ENCODE measurements at places on chromosomes 7 and 10.
A peak's percentile ranks its signal among the peaks of the same experiment; 100 is the strongest.

GRCh38 chr10:24723788-24724380 lies at the start of gene ARHGAP21:
ARHGAP21 (minus strand) TSS chr10:24723887; CDS start chr10:24721899, 1,988 bp downstream.
- peak; percentile 62 for DNase-seq

DNA sequence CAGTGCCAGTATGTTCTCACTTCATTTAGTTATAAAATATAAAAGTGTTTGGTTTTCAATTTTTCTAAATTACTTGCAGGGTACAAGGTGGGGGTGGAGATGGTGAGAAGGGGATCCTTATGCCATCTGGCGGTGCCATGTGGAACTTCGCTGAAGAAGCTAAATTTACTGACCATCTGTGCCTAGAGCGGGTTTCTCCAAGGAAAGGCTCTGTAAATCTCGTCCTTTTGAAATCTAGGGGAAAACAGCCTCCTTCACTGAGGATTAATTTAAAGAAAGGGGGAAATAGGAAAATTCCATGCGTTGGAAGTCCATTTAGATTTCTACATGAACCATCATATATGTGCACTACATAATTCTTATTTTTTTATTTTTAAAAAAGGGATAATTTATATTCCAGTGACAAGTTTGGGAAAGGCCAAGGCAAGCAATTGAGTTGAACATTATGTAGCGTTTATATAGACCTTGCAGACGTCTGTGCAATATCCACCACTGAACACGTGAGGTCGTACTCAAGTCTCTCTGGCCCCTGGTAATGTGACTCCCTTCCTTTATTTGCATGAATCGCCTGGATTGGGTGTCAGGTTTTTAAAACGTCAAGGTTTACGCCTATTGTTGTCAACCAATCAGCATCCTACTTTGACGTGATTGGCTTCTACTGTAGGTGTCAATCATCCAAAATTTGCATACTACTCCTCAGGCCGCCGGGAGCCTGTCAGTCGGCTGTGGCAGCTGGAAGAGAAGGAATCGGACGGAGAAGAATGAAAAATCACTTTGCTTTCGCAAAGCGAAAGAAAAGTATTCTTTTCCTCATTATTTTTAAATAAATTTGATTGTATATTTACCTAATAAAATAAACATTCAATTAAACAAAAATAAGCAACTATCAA lies 297.1 kb upstream of the NFE2L3 start:
- DNase-seq = peak; percentile 70

GRCh38 chr10:89245802-89246201 lies 5.8 kb downstream of the LIPA start:
- DNase-seq = peak; percentile 71

DNA sequence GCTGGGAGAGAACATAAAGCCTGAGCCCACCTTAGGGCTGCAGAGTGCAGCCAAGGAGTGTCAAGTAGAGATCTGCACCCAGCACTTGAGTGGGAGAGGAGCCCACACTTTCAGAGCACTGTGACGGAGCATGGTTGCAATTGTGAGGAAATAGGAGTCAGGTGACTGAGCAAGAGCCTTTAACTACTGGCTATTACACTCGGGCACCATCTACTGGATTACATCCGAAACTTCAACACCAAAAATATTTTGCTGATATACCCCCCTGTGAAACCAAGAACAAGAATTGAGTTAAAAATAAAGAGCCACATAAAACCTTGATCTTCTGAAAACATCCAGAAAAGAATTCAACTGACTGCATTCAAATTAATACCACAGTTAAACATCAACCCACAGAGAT lies 657.9 kb downstream of the NXPH1 start:
- peak; percentile 42 for DNase-seq

DNA sequence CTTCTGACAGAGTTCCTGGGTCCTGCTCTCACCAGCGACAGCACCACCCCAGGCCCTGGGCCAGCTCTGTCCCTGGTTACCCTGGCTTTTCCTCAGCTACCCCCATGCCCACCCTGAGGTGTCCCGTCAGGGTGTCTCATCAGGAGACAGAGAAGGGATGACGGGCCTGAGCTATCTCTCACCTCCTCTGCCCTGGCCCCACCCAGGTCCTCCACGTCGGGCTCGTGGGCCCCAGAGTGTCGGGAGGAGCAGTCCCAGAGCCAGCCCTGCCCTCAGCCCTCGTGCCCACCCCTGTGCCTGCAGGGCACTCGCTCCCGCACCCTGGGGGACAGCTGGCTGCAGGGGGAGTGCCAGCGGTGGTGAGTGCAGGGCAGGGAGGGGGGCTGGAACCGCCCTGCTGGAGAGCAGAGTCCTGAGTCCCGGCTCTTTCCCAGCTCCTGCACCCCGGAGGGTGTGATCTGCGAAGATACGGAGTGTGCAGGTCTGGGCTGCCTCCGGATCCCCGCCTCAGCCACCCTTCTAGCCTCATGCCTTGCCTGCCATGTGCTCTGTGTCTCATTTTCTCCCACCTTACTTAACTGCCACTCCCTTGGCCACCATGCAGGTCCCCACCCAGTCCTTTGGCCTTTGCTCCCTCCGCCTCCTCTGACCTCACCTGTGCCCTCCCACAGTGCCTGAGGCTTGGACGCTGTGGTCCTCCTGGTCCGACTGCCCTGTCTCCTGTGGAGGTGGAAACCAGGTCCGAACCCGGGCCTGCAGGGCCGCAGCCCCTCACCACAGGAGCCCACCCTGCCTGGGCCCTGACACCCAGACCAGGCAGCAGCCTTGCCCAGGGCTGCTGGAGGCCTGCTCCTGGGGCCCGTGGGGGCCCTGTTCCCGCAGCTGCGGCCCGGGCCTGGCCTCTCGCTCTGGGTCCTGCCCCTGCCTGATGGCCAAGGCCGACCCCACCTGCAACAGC lies 16.7 kb upstream of the ZNF862 start:
- DNase-seq = no peak

- DNase-seq = no peak
Observed at GRCh38 chr10:24462889-24463552, 254.1 kb downstream of the KIAA1217 start.

GRCh38 chr7:1296356-1296981 lies 63.8 kb downstream of the UNCX start:
- no peak for DNase-seq

GRCh38 chr7:11835260-11835659 lies 3.3 kb upstream of the THSD7A start:
- no peak for DNase-seq

DNA sequence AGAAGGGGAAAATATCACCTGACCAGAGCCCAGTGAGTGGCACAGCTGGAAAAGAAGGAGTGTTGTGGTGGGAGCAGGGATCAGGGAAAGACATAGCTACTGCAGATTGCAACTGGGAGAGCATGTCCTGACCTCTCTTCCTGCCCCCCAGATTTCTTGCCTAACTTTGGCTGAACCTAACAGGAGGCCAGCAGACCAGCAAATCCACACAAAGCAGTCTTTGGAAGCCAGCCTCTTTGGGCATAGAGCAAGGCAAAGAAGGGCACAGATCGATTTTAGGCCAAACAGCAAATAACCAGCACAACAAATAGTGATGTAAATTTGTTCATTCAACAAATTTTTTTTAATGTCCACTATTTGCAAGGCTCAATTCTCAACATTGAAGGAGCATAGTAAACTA lies 433.2 kb upstream of the GHITM start:
- DNase-seq = no peak

GRCh38 chr7:10325395-10325794 lies 648.3 kb upstream of the PHF14 start:
- DNase-seq = no peak

- DNase-seq = no peak
Observed at GRCh38 chr10:131363416-131363815, 51.9 kb upstream of the TCERG1L start.

- no peak for DNase-seq
Observed at GRCh38 chr7:131898418-131898817, 342.0 kb upstream of the PODXL start.

GRCh38 chr10:131803860-131804425 lies 96.9 kb upstream of the PPP2R2D start:
- no peak for DNase-seq

DNA sequence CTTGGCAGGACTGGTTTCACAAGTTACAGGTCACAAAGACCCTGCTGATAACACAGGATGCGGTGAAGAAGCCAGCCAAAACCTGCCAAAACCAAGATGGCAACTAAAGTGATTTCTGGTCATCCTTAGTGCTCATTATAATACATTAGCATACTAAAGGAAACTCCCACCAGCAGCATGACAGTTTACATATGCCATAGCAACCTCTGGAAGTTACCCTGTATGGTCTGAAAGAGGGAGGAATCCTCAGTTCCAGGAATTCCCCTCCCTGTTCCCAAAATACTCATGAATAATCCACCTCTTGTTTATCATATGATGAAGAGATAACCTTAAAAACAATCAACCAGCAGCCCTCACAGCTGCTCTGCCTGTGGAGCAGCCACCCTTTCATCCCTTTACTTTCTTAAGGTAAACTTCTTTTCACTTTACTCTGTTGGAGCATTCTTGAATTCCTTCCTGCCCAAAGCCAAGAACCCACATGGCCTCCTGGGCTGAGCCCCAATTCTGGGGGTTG lies 21.9 kb downstream of the DPY19L1 start:
- no peak for DNase-seq

Measured in GM12865 (cell line).